ENCODE measurements at places on chromosomes 2 and 18.
A peak's percentile ranks its signal among the peaks of the same experiment; 100 is the strongest.

- no peak for DNase-seq
Observed at GRCh38 chr2:102074152-102074783, 68.3 kb upstream of the IL1R1 start.

GRCh38 chr2:215511454-215512346 lies 75.8 kb upstream of the FN1 start:
- DNase-seq: no peak

GRCh38 chr2:162890690-162891311 lies 52.2 kb upstream of the KCNH7 start:
- DNase-seq: peak; percentile 82

DNA sequence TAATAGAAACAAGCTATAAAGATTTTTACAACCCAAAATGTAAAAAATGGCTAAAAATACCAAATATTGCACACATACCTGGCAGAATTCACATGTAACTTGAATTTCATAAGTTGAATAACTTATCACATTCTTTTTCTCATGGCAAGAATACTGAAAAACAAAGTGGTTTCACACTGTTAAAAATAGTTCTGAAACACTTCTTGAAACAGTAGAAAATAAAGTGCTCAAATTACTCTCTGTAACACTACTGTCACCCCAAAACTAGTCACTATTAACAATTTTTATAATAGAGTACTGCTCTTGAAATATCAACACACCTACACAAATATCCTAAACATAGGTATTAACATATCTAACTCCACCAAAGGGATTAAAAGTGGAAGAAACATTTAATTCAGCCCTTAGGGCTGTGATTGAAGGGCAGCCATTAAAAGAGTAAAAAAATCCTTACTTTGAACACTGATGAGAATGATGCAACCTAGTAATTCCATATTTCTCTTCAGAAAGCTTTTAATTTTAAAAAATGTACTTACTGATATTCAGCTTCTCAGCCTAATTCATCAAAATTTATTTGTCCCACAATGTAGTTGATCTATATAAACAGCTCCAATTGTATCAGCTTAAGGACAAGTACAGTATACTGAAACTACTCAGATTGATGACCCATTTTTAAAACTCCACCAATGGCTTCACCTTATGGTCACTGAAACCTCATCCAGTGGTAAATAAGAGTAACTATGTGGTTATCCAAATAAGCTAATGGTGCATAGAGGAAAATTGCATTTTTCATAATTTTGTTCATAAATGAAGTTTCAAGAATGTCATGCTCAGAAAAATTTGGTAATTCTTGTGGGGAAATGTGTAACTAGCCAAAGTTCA lies 31.4 kb downstream of the ATF2 start:
- DNase-seq: no peak

DNA sequence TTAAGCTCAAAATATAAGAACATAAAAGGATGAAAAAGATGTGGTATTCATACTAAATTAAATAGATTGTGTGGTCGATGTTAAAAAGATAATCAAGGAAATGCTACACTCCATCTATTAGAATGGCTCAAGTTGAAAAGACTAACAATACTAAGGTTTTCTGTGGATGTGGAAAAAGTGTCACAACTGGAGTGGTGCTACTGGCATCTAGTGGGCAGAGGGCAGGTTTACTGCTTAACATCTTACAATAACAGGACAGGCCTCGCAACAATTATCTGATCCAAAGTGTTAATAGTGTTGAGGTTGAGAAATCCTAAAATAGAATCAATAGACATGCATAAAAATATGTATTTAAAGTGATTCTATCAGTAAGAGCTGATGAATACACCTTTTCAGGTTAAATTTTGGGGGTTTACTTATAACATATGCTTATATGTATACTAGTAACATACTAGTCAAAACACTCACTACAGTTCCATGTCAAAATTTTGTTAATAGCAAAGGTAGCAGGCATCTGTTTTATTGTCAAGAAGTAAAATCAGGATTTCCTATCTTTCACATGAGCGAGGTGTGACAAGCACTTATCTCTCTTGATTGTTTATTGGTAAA lies 91.5 kb upstream of the TMEFF2 start:
- DNase-seq: peak; percentile 12

DNA sequence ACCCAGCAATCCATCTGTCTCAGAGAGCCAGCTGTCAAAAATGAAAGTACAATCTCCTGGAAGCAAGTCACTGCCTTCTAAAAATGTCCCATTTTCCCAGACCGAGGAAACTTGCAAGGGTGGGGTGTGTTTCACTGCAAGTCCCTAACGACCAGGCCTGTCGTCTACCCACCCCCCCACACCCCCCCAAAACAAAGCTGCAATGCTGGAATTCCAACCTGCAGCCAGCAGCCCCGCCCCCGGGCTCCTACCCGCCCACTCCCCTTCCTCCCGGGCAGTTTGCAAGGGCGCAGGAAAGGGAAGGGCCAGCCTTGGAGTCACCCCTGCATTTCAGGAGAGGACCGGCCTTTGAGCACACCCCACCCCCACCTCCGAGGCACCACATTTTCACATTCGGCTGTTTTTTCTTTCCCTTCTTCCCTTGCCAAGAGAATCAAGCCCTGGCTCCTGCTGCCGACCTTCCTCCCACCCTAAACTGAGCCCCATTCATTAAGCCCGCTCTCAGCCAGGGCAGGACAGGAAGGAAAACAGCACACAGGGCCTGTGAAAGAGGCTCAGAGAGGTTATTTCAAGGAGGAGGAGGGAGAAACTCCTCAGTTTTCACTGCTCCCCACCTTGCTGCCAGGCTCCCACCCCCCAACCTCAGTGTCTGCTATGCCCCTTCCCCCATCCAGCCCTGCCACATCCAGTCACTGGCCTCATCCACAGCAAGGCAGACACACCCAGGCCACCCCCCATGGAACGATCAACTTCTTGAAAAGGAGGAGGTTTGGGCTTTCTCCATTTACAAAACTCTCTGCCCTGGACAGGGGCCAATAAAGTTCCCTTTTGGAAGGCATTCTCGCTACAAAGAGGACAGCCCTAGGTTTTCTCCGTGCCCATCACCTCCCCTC lies 11.3 kb downstream of the SMAD7 start:
- DNase-seq: no peak

Measured in kidney glomerular epithelial cell (primary cell).